ENCODE measurements at places on chromosomes 4 and X.

- no peak for DNase-seq
These were observed 37.9 kb downstream of the EREG start for GRCh38 chr4:74402692-74403456.

DNA sequence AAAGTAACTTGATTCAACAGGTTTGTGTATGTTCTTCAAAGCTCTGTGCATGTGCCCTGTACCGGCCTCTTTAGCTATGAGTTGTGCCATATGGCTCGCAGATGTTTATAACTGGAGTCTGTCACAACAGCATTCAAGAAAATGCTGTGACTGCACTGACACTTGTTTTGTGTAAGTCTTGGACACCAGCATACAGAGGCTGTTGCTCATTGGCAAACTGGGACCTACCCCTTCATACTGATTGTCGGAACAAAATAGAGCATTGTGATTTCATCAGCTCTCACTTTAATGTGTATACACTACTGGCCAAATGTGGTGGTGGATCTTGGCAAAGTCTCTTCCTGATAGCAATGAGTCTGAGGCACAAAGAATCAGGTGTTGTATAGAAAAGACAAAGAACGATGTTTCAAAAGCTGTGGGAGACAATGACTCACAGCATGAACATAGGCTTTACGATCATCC is 133.9 kb downstream of the EGF start:
- no peak for DNase-seq

DNA sequence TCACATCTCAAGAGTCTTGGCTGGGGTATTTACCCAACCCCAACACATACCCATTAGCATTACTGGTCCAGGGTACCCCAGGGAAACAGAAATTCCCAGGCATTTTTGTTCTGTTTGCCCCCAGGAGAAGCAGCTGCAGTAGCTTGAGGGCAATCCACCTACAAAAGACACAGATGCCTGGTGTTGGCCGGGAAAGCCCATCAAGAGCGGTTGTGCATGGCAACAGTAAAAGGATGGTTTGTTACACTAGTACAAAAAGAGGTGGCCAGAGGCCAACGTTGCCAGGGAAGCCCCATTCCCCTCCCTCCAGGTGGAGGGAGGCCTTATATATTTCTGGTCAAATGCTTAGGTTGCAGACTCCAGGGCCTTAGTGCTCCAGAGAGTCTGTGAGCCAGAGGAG is 637.8 kb downstream of the BCOR start:
- no peak for DNase-seq

DNA sequence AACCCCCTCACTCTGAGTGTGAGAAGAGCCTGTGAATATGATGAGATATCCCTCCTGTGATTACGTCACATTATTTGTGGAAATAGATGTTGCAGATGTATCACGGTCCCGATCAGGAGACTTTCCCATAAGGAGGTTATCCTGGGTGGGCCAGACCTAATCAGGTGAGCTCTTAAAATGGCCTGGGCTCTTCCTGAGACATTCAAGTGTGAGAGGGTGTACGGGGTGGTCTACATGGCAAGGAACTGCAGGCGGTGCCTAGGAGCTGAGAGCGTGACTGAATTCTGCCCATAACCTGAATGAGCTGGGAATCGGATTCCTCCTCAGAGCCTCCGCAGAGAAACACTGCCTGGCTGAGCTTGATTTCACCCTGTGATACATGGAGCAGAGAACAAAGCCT is 12.9 kb upstream of the CENPVL1 start:
- no peak for DNase-seq

DNA sequence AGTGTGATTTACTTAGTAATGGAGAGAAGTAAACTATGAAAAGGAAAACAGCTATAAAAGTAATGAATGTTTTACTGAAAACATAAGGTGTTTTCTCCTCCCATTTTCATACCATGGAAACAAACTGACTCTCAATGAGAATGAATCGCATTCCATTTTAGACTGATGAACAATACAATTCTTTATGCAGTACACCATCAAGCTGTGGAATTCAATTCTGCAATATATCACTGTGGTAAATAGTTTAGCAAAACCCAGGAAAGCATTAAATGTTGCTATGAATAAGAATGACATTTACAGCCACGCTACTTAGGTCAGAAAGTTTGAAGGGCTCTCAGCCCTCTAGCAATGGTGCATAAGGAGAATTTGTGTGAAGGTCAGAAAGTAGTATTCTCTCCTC is 7.4 kb downstream of the DCAF8L2 start:
- DNase-seq = no peak
